SW 1271 (cell line): ENCODE measurements at places on chromosomes 7 and 10.

DNA sequence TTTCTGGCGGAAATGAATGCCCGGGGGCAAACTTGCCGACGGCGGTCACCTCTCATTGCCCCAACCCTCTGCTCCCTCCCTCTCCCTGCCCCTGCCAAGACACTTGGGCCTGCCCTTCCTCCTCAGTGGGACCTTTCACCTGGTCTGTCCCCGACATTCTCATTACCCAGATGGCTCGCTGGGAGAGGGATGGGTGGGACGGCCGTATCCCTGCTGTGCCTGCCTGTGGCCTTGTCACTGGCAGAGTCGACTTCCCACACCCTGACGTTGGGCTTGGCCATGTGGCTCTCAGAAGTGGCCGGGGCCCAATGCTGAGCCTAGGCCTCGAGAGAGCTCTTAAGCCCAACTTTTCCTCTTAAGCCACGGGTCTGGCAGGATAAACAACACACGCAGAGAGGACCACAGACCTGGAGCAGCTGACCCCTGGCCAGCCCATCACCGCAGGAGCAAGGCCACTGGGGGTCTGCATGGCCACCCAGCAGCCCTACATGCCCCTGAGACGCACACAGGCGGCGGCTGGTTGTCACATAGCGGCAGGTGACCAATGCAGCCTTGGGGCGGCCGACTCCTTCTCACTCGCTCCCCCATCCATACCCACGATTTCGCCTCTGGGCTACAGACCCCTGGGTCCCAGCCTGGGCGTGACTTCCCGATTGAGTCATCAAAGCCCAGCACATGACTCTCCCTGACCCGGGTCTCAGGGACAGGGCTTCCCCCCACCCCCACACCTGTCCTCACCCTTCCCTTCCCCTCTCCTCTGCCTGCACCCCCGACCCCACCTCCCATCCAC, 40.1 kb downstream of the SLC29A4 start:
- DNase-seq = no peak

- DNase-seq = no peak
Observed at GRCh38 chr10:131975003-131975402, 6.7 kb downstream of the BNIP3 start.

- peak; percentile 17 for DNase-seq
Observed at GRCh38 chr10:80408242-80409101, at the start of gene PRXL2A. Gene PRXL2A, plus strand, starts transcription at chr10:80408551. Its CDS starts 11,917 bp downstream, at chr10:80420468.

DNA sequence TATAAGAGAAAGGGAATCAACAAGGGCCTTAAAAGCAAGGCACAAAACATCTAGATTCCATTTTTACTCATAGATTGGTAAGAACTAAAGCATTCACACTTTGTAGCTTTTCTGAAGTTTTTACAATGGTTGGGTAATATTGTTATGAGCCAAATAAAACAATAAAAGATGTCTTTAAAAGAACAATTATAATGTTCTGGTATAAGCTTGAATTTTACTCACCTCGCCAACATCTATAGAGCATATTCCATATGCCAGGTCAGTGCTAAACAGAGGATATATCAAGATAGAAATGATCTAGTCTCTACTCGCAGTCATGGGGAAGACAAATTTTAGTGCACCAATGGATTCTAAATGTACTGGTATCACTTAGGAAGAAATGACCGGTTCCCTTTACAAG, 11.9 kb downstream of the STEAP1 start:
- no peak for DNase-seq

DNA sequence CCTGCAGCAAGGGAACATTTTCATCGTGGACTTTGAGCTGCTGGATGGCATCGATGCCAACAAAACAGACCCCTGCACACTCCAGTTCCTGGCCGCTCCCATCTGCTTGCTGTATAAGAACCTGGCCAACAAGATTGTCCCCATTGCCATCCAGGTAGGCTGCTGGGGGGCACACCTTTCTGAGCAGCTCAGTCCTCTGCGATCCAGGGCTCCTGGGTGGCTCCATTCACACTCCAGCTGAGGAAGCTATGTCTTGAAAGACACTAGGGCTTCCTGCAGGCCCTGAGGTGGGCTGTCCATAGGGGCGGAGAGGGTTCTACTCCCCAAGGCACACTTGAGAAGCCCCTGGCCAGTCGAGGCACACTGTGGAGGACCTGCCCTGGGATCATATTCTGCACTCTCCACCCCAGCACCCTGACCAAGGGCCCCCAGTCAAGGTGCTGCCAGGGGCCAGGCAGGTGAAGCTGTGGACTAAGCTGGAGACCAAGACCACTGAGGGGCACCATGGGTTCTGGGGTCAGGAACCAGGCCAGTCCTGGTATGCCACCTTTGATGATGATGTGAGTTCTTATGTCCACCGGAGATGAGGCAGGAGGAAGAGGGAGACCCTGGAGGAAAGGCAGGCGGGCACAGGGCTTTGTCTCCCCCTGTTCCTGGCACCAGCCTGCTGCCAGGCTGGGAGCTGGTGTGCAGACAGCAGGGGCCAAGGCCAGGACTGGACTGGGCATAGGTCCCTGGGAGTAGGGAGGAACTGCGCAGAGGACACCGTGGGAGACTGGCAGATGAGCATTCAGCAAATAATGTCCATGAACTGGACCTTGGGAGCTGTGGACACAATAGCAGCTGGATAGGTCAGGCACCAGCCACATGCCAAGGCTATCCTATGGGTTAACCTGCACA, 54.8 kb downstream of the ALOX5 start:
- DNase-seq = no peak

DNA sequence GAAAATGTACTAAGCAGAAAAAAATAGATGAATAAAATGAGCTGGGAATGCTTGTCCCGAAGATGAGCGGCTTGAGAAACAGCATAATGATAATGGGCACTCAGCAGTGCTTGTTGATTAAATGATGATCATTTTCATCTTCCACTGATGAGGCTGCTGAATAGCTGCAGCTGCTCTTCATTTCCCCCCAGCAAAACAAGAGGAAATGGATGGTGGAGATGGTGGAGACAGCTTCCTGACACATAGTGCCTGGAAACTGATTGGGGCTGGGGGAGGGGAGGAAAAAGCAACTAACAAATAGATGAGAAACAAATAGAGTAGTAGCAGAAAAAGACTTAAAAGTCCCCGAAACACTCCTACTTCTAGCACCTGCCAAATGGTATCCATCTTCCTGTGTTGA, 41.4 kb downstream of the MRC1 start:
- DNase-seq = no peak

DNA sequence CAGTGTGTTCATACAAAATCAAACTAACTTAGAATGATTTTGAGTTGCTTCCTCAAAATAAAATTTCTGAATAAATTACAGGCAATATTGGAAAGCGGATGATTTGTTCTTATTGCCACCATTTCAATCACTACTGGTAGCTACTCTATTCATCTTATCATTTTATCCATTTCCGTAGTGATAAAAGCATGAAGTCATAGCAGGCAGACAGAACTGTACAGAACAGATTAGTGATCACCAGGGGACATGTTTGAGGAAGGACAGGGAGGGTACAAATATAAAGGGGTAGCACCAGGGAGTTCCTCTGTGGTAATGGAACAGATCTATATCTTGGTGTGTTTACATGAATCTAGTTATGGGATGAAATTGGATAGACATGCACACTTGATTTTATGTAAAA, 138.5 kb downstream of the WNT2 start:
- DNase-seq = no peak

DNA sequence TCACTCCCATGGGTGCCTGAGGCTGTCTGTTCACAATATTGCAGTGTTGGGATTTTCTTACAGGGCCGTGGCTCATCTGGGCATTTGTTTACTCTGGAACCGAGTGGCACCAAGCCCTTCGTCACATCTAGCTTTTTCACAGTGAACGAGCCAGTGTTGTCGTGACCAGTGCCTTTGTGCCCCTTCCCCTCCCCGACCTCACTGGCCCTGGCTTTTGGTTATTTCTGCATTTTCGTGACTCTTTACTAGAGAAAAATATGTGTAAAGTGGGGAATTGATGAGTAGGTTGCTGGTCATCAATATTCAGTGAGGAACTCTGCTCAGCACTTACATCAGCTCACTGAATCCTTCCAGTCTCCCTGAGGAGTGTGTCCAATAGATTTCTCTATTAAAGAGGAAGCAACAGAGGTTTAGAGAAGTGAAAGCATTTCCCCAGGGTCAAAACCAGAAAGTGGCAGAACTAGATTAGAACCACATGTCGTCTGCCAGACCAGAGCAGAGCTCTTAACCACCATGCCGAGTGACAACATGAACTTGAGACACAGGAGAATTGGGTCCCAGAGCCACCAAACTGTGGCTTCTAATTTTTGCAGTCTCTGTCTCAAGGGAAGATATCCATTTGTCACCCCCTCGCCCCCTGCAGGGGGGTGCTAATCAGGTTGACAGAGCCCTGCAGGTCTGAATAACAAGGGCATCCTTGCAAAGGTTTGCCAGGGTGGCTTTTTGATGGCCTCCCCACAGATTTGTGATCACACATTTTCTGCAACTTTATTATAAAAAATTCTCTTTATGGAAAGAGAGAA, 125.3 kb downstream of the CHN2 start:
- no peak for DNase-seq

GRCh38 chr10:42623929-42624328, 14.4 kb downstream of the ZNF33B start:
- DNase-seq = no peak

GRCh38 chr10:56895306-56895705, 534.2 kb upstream of the ZWINT start:
- no peak for DNase-seq

GRCh38 chr10:12919574-12919973, 81.9 kb downstream of the CCDC3 start:
- DNase-seq = no peak

GRCh38 chr7:44963364-44964290, 15.2 kb downstream of the MYO1G start:
- DNase-seq = no peak

DNA sequence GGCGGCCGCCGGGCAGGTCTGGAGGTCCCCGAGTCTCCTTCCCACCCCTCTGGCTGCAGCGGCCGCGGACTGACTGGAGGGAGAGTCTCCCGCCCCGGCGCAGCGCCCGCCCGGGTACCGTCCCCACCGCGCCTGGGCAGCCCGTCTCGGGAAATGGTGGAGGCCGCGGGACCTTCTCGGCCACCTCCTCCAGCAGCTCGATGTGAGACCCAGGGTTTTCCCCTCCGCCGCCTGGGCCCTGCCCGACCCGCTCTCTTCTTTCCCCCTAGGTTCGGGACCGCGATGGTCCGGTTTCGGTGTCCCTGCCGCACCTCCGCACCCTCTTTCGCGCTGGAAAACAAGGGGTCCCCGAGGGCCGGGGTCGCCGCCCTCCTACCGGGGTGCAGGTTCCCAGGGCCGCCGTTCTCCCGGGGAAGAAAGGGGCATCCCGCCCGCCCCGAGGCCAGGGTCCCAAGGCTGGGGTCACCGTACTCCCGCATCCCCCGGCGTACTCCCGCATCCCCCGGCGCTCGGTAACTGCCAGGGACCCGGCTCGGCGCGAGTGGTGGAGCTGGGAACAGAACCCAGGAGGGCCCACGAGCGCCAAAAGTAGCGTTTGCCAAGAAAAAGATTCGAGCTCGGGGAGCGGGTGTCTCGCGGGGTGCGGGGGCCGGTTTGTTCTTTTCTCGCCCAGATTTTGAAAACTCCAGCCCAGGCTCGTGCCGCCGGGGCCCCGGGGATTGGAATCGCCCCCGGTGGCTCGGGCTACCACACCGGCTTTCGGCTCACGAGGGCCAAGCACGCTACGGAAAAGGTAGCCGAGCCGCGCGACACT, 3.4 kb downstream of the TNRC18 start:
- no peak for DNase-seq
